ENCODE measurements at places on chromosomes 2 and 18.

DNA sequence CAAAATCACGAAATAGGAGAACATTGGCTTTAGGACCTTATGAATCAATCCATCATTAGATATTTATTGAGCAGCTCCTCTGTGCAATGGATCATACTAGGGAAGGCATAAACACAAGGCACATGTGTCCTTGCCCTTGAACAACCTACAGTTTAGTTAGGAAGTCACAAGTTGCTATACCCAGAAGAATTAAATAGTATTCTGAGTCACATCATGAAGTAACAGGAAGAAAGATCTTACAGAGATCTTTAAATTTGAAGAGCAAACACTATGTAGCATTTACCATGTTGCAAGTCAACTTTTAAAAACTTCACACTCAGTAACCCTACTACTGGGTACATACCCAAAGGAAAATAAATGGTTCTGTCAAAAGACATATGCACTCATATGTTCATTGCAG, 355.2 kb upstream of the SLC14A2 start:
- DNase-seq: no peak

- DNase-seq: no peak
Observed at GRCh38 chr2:21270083-21270491, 146.3 kb downstream of the TDRD15 start.

DNA sequence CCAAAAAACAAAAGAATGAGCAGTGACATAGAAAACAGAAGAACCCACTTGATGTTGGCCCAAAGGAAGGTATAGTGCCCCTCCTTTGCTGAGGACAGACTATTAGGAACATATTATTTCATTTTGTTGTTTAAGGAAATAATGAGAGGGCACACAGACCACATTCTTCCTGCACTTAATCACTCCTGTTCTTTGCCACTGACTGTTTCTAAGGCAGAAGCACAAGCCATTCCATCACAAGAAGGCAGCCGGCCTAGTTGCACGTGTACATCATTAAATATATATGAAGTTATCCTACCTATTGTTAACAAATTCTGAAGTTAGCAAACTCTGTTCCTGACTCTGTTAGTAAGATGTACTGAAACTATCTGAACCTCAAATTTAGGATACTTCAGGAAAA, 110.0 kb downstream of the LNPK start:
- DNase-seq: no peak

DNA sequence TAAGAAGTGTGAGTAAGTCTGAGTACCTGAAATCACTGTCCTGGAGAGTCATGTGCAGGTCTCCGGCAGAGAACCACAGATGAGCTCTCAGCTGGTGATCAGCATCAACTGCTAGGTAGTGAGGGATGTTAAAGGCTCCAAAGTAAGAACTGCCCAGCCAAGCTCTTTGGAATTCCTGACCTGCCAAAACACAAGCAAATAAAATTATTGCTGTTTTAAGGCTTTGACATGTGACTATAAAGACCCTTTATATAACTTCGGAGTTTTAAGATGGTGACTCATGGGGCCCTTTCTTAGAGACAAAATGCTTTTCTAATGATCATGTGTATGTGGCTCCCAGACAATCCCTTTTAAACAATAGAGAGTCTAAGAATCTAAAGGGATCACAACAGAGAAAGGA, 855.7 kb downstream of the TRIB2 start:
- no peak for DNase-seq

- DNase-seq: peak; percentile 73
Observed at GRCh38 chr2:240435457-240435947, at the start of gene GPC1. Gene GPC1 (plus strand): TSS chr2:240435663. CDS start chr2:240435919, 256 bp downstream.

DNA sequence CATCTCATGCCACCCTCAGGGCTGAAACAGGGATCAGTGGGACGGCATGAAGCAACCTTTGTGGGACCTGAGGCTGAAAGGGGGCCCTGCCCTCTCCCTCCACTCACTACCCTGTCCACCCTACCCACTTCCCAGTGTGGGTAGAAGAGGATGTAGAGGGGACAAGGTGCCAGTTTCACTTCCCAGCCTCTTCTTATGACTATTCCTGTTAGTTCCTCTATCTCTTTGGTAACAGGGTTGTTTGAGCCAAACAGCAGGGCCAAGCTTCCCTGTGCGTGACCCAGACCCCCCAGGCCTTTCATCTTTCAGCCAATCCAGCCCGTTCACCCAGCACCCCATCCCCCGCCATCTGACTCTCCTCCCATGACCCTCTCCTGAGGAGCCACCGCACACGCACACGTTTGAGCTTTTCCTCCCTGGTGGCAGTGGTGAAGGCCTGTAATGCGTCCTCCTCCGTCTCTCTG, 82.3 kb downstream of the STPG4 start:
- no peak for DNase-seq

- no peak for DNase-seq
Observed at GRCh38 chr18:76687304-76687962, 134.9 kb upstream of the ZNF236 start.

- no peak for DNase-seq
Observed at GRCh38 chr2:67854798-67855197, 208.0 kb downstream of the C1D start.

DNA sequence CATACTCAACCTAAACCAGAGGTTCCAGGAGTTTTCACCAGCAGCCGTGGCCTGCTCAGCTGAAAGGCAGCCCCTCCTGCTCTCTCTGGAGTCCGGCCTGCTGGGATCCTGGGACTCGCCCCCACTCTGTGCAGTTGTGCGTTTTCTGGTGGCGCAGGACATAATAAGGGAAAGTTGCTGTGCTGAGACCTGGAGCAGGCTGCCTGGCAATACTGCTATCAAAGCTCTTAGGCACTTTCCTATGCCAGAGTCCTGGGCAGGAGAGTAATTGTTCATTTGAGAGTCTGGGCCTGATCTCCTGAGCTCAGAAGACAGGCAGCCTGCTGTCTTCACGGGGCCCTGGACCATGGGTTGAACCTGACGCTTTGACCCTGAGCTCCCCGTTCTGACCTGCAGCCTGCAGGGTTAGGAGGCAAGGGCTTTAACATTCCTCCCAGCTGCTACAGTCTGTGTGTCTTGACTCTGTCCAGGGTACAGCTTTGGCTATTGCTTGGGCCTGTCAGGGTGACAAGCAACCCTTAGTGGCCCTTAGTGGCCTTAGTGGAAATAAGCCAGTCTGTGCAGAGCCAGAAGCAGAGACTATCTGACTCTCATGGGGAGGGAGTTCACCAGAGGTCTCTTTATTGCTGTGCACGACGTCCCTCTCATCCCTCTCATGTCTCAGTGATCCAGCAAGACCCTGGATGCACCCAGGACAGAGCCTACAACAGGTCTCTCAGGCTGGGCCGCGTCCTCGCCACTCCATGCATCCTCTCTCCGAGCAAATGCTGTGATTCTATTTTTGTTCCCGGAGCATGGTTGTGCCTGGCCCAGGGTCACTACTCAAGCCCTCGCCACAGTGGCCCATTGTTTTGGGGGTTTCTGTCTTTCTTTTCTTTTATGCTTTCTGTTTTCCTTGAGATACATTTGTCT, 60.6 kb downstream of the ACKR3 start:
- no peak for DNase-seq

DNA sequence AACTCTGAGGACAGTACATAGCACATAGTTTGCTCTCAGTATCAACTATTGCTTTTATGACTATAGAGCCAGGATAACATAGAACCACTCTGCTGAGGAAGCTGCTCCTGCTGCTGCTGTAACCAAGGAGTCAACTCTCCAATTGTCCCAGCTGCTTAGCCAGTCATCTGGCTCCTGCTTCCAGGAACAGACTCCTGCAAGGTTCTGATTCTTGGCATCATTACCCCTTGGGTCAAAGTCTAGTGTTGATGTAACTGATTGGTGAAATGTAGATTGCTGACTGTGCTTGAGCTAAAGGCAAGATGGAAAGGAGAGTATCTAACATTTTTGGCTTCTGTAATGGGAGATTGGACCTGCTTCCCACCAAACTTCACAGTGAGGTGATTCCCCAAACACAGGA, 261.9 kb upstream of the FSHR start:
- DNase-seq: no peak

DNA sequence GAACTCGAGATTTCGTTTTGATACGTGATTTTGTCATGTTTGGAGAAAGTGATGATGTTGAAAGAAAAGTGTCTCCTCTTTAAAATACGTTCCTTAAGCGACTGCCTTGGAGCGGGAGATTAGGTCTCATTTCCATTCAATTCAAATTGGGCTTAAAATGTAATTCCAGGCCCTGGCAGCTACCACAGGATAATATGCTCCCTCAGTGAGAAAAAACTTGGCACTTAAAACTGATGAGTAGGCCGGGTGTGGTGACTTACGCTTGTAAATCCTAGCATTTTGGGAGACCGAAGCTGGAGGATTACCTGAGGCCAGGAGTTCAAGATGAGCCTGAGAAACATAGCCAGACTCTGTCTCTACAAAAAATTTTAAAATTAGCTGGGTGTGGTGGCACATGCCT, 146.3 kb upstream of the L3MBTL4 start:
- DNase-seq: no peak

- no peak for DNase-seq
Observed at GRCh38 chr2:28193630-28194403, 198.8 kb upstream of the FOSL2 start.

DNA sequence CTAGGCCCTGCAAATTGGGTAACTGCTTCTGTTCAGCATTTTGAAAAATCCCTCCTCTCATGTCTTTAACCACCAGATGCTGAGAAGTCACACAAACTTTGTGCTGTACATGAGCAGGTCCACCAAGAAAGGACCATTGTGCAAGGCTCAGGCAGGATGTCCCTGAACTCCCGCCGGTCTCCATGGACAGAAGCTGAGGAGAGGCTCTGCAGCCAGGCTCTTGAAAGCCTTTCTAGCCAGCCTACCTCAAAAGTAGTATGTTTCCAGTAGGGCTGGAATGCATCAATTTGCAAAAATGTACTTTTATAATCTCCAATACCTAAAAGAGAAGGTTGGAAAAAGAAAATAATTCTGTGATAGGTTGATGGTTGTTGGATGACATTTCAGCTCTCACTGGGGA, 47.0 kb upstream of the SH3BP4 start:
- no peak for DNase-seq

DNA sequence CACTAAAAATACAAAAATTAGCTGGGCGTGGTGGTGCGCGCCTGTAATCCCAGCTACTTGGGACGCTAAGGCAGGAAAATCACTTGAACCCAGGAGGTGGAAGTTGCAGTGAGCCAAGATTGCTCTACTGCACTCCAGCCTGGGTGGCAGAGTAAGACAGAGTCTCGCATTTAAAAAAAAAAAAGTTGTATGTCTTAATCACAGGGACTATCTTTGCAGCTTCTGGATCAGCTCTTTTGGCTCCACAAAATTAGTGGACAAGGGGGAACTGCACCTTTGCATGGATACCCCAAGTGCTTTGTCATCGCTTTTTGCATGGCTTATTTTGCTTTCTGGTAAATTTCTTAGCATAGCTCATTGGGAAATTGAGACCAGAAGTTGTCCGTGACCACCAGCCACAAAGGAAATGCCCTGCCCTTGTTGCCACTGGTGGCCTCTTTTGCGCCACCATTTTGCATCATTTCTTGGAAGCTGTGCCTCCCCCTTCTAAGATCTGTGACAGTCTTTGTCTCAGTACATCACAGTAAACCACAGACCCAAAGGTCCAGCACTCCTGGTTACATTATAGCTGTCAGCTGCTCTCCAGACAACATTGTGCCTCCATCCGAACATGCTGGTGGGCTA, 43.9 kb upstream of the PCBP1 start:
- DNase-seq: no peak

DNA sequence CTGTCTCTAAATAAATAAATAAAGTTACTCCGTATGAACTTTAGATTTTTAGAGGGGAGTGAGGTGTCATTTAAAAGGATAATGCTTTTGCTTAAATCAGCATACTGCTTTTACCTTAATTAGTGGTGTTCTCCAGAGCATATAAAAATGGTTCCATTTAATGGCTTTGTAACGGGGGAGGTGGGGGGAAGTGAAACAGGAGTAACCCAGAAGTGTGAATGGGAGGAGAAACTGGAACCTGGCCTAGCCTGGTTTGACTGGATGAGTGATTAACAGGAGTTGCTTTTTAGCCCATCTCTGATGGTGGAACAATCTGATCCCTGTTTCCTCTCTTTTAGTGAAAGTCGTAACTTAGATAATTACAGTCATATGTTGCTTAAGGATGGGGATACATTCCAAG, 1.6 kb downstream of the CNDP2 start:
- DNase-seq: no peak

GRCh38 chr2:61857224-61857623, 3.4 kb upstream of the FAM161A start:
- no peak for DNase-seq

- no peak for DNase-seq
Observed at GRCh38 chr2:216194561-216194960, 85.4 kb downstream of the XRCC5 start.

DNA sequence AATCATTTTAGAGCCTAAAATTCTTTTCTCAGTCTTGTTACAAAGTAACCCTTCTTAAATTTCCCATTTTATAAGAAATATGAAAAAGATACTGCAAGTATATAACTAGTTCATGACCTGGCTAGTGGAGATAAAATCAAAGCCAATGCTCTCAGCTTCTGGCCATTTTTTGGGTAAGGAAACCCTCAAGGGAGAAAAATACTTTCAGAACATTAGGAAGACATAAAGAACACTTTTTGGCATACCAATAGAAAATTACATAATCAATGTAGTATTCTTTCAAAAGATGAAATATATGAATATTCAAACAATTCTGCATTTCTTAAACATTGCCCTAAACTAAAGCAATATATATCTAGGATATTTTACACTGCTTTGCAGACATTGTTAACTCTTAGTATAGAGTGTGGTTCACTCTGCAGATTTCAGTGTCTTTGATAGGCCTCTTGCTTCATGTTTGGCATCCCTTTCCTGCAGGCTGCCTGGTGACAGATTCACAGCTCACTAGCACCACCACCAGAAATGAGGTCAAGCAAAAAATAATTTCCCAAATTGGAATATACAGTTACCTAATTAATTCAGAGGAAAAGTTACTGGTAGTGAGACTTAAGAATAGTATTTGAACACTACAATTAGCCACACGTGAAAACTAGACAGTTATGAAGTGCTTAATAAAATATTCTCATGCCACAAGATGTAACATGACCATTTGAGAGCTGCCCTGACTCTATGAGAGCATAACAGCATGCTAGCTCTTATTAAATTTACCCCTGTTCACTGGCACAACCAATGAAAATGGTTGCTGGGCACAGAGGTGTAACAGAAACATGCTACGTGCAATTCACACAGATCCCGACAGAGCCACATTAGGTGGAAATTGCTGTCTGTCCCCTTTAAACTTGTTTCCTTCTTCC, 36.0 kb downstream of the PAIP2B start:
- no peak for DNase-seq

DNA sequence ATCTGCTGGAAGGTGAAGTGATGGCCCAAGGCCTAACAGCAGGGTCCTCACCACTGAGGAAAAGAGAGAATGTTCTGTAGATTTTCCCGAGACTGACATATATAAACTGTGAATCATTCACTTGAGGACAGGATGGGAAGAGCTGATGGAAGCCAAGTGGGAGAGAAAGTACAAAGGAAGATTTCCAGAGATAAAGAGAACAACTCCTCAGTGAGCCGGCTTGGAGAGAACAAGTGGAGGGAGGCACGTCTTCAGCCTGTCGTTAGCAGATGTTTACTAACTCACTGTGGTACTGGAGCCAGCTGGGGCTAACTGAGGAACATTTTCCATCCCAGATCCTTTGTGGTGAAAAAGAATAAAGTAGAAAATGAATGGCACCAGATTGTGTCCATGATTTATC, 552.9 kb upstream of the TNP1 start:
- DNase-seq: no peak
